ENCODE measurements at places on chromosomes 12 and 14. TPM values are rescaled to one million over a fixed set of nuclear protein-coding genes. Genes with fewer than 3 reads are reported as not detected.

Gene C14orf39
- not detected for total RNA-seq

Gene P2RX7
- total RNA-seq: not detected

Gene CAPS2
- 2.4 TPM for total RNA-seq

Gene TRHDE
- not detected for total RNA-seq

Gene OASL
- total RNA-seq: 0.37 TPM

Gene UNC79
- under 0.01 TPM for total RNA-seq

Gene TAS2R13
- total RNA-seq: 0.15 TPM

Gene DNAH10
- 0.24 TPM for total RNA-seq

Gene TEX52
- total RNA-seq: not detected

Gene RHOJ
- total RNA-seq: 6.6 TPM

Gene ACVRL1
- total RNA-seq: 187 TPM

Gene ANO2
- total RNA-seq: 0.05 TPM

Gene BATF
- total RNA-seq: 0.88 TPM

Gene GPRC5D
- total RNA-seq: not detected

Gene AMHR2
- not detected for total RNA-seq

Gene SOAT2
- total RNA-seq: not detected

Gene FLRT2
- total RNA-seq: 14.2 TPM

Gene MSI1
- not detected for total RNA-seq

Gene TMPRSS12
- not detected for total RNA-seq

Gene LRFN5
- 19.6 TPM for total RNA-seq

Gene LRRIQ1
- not detected for total RNA-seq

Gene SERPINA4
- not detected for total RNA-seq

Gene NAV3
- total RNA-seq: 16.3 TPM
